ENCODE measurements at places on chromosomes 4 and X.

- no peak for DNase-seq
Measured at GRCh38 chr4:139876337-139876941, 210.8 kb downstream of the MGST2 start.

DNA sequence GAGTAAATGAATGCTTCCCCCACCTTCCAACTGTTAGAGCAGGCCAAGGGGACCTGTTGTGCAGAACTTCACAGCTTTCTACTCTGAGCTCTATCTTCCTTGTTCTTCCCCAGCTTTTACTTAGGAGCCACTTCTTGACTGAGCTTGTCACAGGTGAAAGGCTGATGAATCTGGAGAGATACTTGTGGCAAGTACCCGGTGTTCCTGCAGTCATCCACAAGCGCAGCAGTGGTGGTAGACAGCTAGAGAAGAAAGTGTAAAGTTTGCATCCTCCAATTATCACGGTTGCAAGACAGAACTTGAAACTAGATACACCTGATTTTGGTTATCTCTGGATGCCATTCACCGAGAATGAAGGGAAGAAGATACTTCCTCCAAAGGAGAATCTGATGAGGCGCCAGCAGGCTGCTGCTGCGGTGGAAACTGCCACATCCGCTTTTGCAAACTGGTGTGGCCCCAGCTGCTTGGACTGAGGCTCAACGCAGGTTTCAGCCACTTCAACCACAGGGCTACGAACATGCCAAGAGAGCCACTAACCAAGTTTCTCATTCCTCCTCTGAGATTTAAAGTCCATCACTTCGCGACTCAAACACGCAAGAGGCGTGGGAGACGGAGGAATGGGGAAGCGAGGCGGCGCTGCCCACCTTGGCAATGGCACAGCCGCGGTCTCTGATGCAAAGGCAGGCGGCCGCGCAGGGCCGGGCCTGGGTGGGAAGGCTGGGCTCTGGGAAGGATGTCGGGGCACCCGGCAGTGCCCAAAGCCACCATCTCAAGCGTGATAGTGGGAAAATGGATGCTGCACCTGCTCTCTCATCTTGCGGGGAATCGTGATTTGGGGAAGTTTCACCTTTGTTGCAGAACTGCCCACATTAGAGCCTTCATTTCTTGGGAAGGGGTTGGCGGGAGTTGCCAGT, 1.3 kb upstream of the FHIP1A start:
- peak; percentile 62 for DNase-seq

DNA sequence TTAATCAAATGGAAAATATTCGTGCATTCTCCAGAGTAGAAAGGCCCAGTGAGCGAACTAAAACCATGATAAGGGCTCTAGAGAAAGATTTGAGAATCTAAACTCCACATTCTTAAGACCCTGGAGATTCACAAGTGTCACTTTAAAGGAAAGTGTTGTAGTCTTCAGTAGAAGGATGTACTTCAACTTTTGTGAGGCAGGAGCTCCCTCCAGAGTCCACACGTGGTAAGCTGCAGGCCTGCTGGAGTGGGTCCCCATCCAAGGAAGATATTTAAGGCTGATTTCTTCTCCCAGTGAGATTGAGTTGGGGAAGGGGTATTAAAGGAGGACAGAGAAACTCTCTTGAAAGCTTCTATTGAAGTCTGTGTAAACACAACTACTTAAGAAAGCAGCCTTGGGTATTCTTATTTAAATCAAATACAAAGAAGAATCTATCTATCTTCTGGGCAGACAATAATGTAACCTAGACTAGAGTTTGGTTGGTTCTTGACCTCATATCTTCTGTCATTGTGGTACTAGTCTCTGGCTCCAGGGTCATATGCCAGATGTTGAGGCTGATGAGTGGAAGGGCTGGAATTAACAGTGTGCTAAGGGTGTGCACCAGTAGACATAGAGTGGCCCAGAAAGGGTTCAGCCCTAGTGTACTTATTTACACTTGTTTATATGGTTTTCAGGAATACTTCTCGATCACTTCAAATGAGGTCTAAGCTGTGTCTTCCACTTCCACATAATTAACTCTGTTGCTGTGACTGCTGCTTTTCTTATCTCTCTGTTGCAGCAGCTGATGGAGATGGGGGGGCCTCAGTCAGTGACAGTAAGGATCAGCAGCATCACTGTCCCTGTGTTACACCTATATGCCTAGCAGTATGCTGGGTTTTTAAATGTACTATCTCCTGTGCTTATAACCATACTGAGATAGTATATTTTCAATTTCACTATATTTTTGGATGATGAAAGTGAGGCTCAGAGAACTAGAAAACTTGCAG, 76.1 kb downstream of the HMGB2 start:
- peak; percentile 68 for DNase-seq

DNA sequence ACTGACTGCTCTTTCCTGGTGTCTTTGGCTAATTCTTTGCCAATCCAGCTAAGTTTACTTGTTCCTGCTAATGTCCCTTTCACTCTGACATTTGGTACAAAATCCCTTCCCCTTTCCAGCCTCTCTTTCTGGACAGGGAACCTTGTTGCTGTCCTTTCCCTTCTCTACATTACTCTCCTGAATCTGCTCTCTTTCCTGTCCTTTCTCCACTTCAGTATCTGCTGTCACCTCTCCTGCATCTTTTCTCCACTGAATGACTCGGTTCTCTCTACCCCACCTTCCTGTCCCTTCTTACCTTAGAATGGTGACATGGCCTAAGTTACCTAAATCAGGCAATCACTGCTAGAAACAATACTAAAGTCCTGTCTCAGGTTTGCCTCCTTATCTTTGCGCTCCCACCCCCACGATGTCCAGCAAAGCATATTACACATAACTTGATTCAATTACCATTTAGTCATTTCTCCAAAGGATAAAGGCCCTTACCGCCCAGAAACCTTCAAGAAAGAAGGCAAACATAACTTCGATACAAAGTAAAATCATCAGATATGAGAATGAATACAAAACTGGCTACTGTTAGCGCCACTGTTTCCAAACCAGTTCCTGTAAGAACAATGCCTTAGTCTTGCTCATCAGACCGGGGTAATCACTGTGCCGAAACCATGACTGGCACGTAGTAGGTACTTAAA, 890 bp downstream of the BOD1L1 start:
- no peak for DNase-seq

DNA sequence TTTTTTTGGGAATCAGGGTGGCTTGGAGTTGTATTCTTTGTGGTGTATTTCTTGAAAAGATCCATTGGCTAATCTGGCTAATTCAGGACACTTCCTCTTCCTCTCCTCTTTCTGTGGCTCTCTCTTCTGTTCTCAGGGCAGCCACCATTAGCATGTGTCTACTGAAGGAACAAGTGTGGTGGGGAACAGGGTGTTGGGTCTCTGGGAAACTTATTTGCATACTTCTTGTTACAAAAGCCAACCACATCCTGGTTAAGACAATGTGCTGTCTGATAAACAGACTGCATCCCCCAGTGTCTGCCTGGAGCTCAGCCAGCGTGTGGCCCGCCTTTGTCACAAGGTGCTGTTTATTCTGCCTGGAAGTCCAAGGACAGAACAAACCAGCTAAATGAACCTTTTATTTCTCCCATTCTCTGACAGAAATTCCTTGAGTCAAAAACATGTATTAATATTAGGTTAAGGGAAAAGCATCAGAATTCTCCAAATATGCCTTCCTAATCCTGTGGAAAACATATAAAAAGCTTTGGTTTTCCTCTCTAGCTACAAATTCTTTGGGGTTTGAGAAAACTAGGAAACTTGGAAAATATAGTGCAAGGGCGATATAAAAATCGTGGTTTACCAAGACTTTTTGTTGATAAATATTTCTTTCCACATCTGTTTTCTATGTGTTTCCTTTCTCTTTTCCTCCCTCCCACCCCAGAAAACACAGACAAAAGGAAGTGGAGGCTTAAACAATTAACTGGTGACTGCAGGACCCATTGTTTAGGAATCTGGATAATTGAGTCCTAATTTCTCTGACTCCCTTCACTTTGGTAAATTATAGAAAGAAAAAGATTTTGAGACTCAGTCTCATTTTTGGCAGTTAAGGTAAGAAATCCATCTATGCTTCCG, 203.6 kb downstream of the SPRY1 start:
- peak; percentile 80 for DNase-seq

- DNase-seq = no peak
Measured at GRCh38 chr4:189502841-189503435, 437.7 kb upstream of the FRG1 start.

DNA sequence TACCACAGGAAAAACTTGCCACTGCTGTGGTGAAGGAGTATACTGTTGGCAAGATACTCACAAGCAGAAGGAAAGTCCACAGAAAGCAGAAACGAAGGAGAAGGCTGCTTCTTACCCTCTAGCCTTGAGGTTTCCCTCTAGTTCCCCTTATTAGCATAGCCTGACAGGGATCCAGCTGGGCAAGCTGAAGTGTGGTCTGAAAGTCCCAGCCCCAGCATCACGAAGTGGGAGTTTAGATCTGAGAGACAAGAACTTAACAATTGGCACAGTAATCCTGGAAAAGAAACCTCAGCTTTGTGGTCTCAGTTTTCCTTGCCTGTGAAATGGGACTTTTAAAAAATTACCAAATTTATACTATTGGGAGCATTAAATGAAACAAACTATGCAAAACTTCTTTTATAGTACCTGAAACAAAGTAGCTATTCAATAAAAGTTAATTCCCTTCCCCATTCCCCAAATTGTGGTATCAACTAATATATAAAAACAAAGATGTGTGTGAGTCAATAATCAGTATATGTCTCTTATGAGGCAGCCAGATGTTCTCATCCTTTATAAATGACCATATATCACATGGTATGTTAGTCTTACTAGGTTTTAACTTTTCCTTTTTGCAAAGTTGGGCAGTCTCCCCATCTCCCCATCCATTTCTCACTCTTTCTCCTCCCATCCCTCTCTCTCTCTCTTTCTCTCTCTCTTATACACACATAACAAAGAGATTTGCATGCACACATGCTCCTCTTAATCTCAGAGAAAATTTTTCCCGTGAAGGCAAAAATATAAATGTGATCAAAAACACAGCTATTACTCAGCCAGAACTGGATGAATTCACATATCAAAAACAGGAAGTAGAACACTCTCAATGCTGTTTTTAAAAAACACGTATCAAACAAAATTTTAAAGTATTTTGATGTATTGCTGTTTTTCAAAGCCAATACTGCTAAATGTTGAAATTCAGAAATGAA, 57.8 kb downstream of the SCFD2 start:
- no peak for DNase-seq

- DNase-seq = no peak
Measured at GRCh38 chr4:32112891-32113290, 1392.7 kb downstream of the PCDH7 start.

- no peak for DNase-seq
Measured at GRCh38 chr4:24896977-24897376, 15.9 kb downstream of the CCDC149 start.

DNA sequence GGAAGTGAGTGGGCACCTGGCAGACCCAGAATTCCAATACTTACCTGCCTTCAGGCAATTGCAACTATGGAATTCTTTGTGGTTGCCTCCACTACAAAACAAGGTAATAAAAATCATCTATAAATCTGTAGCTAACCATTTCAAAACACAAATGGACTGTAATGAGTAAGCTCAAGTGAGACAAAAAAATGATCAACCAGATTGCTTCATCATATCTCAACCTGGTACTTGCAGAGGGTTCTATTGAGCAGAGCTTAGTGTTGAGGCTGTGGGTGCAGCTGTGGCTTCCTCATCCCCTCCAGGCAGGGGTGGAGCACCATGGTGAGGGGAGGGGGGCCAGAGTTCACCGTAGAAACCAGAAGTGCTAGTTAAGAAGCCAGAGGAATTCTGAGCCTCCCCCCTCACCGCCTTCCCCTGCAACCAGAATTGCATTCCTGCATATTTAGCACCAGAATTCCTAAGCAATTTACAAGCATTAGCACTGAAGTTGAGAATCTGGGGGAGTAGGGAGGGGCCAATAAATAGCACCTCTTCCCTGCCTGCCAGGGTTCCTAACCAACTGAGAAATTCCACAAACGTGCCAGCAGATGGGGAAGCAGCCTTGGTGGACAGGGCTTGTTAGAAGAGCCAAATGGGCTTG, 11.5 kb downstream of the CTAG1A start:
- no peak for DNase-seq

DNA sequence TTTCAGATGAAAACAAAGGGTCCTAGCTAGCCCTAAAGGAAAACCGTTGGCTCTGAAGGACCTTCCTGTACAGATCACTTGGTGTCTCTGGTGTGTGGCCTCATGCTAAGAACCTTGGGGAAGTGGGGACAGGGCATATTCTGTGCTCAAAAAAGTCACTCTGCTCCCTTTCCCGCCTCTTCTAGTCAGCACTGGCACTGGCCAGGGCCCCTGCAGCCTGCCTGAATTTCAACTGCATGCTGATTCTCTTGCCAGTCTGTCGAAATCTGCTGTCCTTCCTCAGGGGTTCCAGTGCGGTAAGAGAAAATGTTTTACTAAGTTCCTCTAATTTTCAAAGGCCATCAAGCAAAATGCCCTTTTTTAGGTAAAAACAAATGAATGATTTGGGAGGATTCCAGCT, 3.4 kb downstream of the CYBB start:
- DNase-seq = no peak

DNA sequence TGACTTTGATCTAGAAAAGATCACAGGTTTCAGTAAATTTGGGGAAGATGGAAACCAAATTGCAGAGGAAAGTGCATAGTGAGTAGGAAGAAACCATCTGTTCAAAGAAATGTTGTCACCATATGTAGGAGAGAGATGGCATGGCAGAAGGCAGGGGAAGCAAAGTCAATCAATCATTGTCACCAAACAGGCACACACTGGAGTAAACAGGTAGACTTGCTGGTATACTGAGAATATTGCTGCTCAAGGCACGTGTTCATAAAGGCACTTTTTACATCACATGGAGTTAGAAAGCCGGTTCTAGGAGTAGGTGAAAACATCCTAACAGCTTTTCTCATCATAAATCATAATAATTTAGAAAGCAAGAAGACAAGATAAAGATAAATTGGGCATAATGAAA, 550.5 kb upstream of the FAT1 start:
- no peak for DNase-seq

GRCh38 chrX:78555401-78555980, 103.6 kb downstream of the RTL3 start:
- DNase-seq = no peak

DNA sequence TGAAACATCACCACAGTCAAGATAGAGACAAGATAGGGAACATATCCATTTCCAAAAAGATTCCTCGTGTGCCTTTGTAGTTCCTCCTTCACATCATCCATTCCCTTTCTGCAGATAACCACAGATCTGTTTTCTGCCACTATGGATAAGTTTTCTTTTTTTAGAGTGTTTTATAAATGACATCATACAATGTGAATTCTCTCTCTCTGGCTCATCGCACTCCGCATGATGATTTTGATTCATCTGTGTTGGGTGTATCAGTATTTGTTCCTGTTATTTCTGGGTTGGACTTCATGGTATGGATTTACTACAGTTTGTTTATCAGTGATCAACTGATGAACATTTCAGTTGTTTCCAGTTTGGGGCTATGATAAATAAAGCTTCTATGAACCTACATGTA, 23.2 kb upstream of the ANXA3 start:
- DNase-seq = no peak

GRCh38 chr4:101785486-101785885, 5.0 kb upstream of the BANK1 start:
- DNase-seq = no peak

GRCh38 chr4:66693694-66694093, 851.6 kb downstream of the CENPC start:
- no peak for DNase-seq

- peak; percentile 67 for DNase-seq
Measured at GRCh38 chr4:101730291-101731117, 60.0 kb upstream of the BANK1 start.

Measured in sciatic nerve (tissue), 2 donors.